NCI-H1105 treated with DMSO at 0.1 percent for 48 hours (cell line): ENCODE measurements at places on chromosomes 7 and 10.

DNA sequence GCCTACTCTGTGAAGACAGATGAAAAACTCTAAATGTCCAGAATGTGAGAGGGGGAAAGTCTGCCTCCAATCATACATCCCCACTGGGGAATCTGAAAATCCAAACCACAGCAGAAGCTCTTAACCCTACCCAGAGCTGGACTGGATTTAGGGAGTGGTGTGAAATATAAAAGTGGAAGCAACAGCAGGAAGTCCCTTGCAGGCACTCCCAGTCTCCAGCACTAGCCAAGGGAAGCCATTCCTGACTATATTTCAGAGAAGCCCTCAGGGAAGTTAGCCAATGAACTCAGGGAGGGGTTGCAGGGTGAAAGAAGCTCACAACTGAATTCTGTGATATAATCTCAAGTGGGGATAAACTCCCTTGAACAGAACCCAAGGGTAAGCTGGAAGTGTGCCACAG lies 51.5 kb downstream of the CRPPA start:
- no peak for DNase-seq

- no peak for DNase-seq
Measured at GRCh38 chr7:36403452-36403851, 13.8 kb downstream of the ANLN start.

GRCh38 chr7:99456288-99456687 lies 9.7 kb downstream of the ATP5MF start:
- DNase-seq, result no peak

- DNase-seq, result no peak
Measured at GRCh38 chr7:131521651-131522163, 34.7 kb downstream of the PODXL start.

DNA sequence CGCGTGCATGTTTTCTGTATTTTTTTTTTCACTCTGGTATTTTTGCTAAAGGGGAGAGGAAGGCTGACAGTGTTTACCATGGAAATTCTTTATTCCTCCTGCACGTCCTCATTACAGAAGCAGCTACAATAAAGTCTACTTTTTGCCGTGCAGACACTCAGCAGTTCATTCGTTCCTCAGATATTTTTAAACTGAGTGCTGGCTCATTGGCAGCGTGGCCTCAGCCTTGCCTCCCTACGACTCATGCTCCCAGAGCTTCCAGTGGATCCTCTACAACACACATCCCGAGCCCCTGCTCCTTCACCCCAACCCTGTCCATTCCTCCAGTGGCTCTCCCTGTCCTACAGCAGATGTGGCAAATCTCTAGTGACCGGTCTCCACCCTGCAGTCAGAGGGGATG lies 239.2 kb upstream of the ZMIZ1 start:
- no peak for DNase-seq

GRCh38 chr10:49645417-49645816 lies 31.6 kb downstream of the CHAT start:
- DNase-seq, result no peak

DNA sequence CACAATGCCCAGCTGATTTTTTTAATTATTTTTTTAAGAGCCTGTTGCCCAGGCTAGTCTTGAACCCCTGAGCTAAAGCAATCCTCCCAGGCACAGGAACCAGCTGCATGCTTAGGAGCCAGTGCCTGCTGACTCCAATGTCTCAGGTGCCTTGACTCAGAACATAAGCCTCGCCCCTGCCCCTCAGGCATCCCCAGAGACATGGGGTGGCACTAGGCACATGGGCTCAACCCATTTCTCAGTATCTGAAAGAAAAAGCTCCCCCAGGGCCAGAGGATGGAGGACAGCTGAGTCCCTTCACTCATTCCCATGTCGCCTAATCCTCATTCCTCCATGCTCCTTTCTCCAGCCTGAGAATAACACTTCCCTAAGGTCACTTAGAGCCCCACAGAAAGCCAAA lies 39.1 kb downstream of the KCNH2 start:
- DNase-seq, result no peak
